Stomach (tissue), 19 donors: ENCODE measurements at places on chromosomes 1 and 21. TPM values are rescaled to one million over a fixed set of nuclear protein-coding genes. Genes with fewer than 3 reads are reported as not detected.
A peak's percentile ranks its signal among the peaks of the same experiment; 100 is the strongest.

ZBTB8B gene
- not detected for polyA plus RNA-seq

GRCh38 chr1:117857418-117857817 is 72.0 kb downstream of the GDAP2 start:
- no peak for DNase-seq

DNA sequence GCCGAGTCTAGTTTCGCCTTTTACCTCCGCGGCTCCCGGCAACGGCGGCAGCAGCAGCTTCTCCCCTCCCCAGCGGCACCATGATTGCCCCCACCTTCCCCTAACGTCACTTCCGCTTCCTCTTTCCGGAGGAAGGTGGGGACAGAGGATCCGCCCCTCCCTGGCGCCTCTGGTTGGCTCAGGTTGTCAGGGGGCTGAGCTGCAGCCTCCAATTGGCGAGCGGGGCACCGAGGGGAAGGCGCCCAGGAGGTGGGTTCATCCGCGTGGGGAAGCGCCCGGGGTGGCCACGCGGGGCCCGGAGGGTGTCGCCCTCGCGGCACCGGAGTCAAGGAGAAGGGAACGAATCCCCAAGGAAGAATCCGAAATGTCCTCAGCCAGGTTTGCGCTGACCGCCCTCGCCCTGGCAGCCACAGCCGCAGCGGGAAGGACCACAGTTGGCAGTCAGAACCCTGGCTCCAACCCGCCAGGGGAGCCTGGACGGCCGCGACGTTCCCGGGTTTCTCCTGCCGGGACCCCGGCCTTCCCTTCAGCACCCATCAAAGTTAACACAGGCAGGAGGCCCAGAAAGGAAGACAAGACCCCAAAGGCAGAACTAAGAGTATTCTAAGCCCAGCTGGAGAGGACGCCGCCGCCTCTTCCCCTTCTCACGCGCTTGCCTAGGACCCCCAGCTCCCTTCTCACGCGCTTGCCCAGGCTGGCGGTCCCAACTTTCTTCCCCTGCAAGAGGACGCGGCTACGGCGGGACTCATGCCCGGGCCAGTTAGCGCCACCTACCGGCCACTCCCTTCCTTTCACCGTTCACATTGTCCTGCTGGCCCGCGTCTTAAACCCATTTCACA is at the start of gene MTF1:
Gene MTF1, minus strand, starts transcription at position 86 of the 839 bp plus-strand sequence. CDS start 1,934 bp downstream, outside the sequence.
- DNase-seq, result peak; percentile 97

DNA sequence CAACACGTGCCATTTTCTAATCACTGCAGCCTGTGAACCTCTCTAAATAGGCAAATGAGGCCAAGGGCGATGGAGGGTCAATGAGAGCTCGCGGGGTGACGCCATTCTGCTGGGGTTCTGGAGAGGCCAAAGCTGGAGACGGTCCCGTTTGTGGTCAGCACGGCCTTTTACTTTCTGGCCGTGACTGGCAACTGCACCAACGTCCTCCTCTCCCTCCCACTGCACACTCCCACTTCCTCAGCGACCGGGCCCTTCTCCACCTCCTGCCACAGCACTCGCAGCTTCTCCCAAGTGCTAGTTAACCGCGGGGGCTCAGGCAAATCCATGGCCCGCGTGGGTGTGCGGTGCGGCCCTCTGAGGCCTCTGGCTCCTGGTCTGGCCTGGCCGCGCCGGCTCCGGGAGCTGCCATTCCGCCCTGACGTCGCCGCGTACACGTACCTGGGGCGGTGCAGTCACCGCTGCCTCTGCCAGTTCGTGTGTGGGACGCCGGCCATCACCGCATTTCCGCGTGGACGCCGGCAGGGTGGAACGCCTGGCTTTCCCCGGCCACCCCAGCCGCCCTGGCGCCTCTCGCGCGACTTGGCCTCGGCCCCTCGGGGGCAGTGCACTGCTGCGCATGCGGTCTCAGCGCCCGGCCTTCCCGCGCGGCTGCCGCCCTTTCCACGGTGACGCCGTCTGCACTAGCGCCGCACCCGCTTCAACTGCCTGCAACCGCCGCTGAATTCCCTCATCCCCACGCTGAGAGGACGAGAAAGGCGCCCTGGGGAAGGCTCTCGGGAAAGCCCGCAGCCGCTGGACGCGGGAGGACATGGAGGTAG is 18.2 kb downstream of the OR2C3 start:
- DNase-seq, result no peak

GCSAML gene
- 2.1 TPM for polyA plus RNA-seq

- DNase-seq, result no peak
Observed at GRCh38 chr1:58283388-58284224, 262.9 kb downstream of the OMA1 start.

DNA sequence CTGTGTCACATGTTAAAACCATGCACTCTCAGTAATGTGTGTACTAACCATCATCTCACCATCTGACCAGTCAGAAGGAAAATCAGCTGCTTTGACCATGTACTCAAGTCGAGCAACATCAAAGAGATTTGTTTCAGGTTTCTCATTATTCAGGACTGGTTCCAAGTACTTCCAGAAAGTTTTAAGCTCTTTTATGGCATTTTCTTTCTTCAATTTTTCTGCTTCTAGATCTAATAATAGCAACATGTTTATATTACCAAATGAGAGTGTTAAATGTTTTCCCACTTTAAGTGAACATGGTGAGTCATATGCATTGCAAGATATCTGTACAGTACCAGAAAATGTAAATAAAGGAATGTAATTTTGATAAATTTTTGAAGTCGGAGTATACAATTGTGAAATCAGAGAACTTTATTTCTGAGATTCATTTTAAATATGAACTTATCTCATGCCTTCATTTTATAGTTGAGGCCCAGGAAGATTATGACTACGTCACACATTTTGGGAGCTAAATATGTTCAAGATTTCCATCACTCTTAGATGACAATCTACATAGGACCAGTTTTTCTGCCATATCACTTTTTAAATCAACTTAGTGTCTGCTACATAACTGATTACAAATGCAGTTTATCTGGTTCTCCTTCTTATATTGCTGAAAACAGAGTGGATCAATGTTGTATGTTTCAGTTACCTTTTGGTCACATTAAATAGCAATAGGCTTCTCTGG is 87.2 kb downstream of the SPAG17 start:
- peak; percentile 31 for DNase-seq

OR2M5 gene
- polyA plus RNA-seq, result not detected

- no peak for DNase-seq
Observed at GRCh38 chr1:36136535-36136934, 11.5 kb upstream of the COL8A2 start.

GRCh38 chr1:99474350-99474893 is 171.5 kb upstream of the PALMD start:
- DNase-seq, result no peak

CRP gene
- polyA plus RNA-seq, result not detected

- no peak for DNase-seq
Observed at GRCh38 chr1:28848416-28848815, 36.4 kb downstream of the OPRD1 start.

RNU1-2 gene
- not detected for polyA plus RNA-seq

GRCh38 chr1:245879091-245879490 is 628.0 kb downstream of the SMYD3 start:
- no peak for DNase-seq

DNA sequence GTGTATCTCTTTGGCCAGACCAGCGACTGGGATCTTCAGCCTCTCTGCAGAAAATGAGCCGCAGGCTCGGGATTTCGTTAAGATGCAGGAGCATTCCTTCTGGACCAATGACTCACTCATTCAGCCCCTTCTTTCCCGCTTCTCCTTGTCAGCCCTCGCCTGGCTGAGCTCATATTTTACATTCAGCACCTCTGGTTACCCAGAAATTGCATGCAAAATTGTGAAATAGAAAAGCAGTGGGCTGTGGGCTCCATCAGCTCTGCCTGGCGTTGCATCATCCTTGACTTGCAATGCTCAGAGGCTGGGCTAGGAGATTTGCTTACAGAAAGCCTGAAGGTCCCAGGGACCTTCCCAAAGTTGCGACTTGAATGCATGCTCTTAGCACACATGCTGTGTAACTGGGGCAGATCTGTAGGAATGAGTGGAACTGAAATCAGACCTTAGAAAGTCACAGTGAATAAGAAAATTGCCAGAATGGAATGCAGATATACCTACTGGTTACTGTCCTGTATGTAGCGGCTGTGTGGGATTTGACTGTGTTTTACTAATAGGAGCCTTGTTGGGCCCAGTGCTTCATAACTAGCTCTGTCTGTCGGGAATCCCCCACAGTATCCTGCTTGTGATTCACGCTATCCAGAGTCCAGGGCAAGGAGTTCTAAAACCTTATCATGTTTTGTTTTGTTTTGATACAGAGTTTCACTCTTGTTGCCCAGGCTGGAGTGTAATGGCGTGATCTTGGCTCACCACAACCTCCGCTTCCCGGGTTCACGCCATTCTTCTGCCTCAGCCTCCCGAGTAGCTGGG is 444.8 kb downstream of the KIF26B start:
- DNase-seq, result no peak

DNA sequence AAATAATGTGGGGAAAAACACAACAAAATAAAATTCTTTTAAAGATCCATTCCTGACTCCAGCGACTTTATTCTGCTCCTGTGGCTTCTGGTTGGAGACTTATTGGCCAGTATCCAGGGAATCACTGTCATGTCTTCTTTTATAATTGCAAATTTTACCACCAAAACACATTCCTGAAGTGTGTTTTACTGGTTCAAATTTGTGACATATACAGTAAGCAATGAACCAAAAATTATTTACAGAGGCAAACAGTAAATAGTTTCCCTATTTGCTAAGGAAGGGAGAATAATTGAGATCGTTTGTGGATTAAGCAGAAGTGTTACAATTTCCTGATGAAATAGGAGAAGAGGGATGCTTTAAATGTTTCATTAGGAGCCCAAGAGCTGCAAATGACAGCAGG is 118.7 kb downstream of the ZNF281 start:
- DNase-seq, result no peak

DNA sequence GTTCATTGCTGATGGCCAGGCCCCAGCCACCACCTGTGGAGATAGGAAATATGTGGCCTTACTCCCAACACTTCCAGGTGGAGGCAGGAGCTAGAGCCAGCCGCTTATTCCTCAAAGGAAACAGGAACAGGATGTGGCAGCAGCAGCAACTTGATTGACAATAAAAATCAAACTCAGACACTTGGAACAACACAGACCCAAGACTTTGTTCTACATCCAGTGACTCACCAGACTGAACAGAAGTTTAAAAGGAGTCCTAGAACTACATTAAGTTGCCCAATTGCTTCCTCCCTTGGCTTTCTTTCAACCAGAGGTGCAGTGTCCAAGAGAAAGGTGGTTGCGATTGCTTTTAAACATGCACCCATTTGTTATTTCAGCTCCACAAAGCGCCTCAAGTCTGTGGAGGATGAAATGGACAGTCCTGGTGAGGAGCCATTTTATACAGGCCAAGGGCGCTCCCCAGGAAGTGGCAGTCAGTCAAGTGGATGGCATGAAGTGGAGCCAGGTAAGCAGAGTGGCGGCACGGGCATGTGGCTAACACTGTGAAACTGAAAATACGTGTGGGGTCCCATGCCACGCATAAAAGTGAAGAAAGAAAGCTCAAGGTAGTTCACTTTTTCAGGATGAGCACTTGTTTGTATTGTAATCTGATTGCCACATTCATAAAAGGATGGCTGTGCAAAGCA is 276.6 kb downstream of the NFIA start:
- no peak for DNase-seq

DNA sequence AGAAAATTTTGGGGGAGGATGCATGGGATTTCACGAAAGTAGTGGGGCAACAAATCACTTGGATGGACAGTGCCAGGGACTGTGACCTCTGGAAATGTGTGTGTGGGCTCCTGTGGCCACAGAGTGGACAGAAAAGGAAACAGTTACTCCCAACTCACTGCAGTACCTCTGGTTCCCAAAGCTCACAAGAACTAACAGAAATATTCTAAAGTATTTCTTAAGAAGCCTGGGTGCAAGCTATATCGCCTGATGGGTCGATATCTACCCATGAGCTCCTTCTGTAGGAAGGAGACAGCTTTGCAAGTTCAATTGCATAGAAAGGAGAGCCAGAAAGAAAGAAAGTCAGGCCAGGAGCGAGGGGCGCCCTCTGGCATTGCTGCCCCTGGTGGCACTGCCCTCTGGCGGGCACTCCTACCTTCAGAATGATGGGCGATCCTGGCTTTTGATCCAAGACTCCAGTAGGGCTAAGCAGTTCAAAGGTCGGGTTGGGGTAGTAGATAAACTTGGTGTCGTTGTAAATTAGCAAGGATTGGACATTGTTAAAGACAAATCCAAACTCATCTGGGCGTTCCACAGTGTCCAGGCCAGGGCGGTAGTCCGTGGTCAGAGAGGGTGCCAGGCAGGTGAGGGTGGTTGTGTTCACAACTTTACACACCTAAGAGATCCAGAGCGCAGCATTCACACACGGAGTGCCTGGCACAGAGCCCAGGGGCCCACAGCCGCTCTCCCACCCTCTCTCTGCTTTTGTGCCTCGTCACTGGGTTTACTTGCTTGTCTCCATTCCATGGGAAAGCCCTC is 134.7 kb upstream of the CD34 start:
- no peak for DNase-seq

DNA sequence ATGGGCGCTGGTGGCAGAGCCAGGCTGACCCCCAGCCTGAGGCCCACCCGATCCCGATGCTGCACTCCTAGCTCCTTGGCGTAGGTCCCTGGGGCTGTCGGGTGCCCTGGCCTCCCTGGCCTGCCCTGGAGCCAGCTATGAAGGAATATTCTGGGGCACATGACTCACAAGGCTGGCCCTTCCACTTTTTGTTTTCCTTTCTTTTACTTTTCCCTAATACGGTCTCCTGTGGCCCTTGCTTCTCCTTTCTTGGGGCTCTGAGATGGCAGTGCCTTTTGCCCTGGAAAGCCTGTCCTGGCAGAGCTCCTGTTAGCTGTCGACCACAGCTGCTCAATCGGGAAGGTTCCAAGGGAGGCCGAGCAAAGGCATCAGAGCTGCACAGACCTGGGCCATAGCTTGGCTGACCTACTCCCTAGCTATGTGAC is 22.1 kb downstream of the ARHGEF10L start:
- DNase-seq, result peak; percentile 63

CORT gene
- polyA plus RNA-seq, result 0.40 TPM

DNA sequence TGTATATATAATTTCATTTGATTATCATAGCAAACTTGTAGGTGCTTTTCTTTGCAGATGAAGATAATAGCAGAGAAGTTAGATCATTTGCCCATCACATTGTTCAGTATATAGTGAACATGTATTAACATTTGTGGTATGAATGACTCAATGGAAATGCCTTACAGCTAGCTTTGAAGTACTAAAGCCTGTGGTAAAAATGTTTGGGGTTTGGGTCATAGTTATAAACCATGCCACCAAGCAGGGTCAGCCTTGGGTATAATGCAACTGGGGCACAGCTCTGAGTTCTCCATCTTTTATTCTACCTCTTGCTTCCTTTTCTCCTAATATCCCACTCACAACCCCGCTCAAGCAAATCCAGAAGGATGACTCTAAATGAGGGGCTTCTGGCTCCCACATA is 141.6 kb downstream of the KCNT2 start:
- DNase-seq, result no peak

PRAMEF5 gene
- polyA plus RNA-seq, result not detected

DNA sequence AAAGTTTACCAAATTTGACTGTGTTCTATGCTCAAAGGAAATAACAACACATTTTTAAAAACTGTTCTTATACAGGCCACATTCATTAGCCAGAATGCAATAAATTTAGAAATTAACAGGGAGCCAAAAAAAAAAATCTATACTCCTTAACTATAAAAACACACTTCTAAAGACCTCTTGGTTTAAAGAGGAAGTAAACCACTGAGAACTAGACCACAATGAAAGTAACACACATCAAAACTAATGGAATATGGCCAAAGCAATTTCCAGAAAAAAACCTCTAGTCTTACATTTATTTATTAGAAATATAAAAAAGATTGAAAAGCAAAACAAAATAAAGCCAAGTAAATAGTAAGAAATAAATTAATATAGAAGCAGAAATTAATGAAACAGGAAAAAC is 48.9 kb upstream of the GADD45A start:
- DNase-seq, result no peak
